Bronchial smooth muscle cell (primary cell): ENCODE measurements at places on chromosomes 5 and 9. TPM values are rescaled to one million over a fixed set of nuclear protein-coding genes. Genes with fewer than 3 reads are reported as not detected.

The PCAT7 gene
- not detected in 2 replicates for total RNA-seq

The ZFP62 gene
- 17.0 and 20.5 TPM in 2 replicates for total RNA-seq

The PRR7 gene
- 1.4 and 1.6 TPM in 2 replicates for total RNA-seq

The AP3B1 gene
- total RNA-seq, result 35.6 and 59.7 TPM in 2 replicates

The OGN gene
- 43.5 and 59.9 TPM in 2 replicates for total RNA-seq

The ITK gene
- under 0.01 TPM in 1 of 2 replicates, not detected in the other for total RNA-seq

The DNAJC18 gene
- total RNA-seq, result 9.8 and 10.6 TPM in 2 replicates

The IFNA21 gene
- not detected in 2 replicates for total RNA-seq

The KIF2A gene
- total RNA-seq, result 32.6 and 42.0 TPM in 2 replicates

The SPOCK1 gene
- 53.9 and 76.2 TPM in 2 replicates for total RNA-seq

The PCDHB7 gene
- 0.32 and 0.60 TPM in 2 replicates for total RNA-seq

The CCL27 gene
- 0.09 TPM in 1 of 2 replicates, not detected in the other for total RNA-seq

The TLR4 gene
- 2.2 and 5.8 TPM in 2 replicates for total RNA-seq

The LTC4S gene
- 0.94 and 1.3 TPM in 2 replicates for total RNA-seq

The CCIN gene
- total RNA-seq, result 0.79 and 2.8 TPM in 2 replicates

The KLHL3 gene
- total RNA-seq, result 0.77 and 1.6 TPM in 2 replicates

The SAPCD2 gene
- 0.26 and 0.47 TPM in 2 replicates for total RNA-seq
